ENCODE measurements at places on chromosomes 6 and 20. TPM values are rescaled to one million over a fixed set of nuclear protein-coding genes. Genes with fewer than 3 reads are reported as not detected.

RNF39 gene
- not detected for total RNA-seq

JAG1 gene
- total RNA-seq: 98.8 TPM

ADGB gene
- total RNA-seq: not detected

ZNF341 gene
- 0.76 TPM for total RNA-seq

REM1 gene
- total RNA-seq: not detected

ZNF311 gene
- 0.30 TPM for total RNA-seq

DNAH8 gene
- 0.76 TPM for total RNA-seq
